ENCODE measurements at places on chromosomes 6 and 20.

- peak; percentile 82 for DNase-seq
Measured at GRCh38 chr20:59082981-59083380, 40.4 kb upstream of the PRELID3B start.

GRCh38 chr6:149974825-149975224 lies 11.1 kb downstream of the ULBP1 start:
- no peak for DNase-seq

DNA sequence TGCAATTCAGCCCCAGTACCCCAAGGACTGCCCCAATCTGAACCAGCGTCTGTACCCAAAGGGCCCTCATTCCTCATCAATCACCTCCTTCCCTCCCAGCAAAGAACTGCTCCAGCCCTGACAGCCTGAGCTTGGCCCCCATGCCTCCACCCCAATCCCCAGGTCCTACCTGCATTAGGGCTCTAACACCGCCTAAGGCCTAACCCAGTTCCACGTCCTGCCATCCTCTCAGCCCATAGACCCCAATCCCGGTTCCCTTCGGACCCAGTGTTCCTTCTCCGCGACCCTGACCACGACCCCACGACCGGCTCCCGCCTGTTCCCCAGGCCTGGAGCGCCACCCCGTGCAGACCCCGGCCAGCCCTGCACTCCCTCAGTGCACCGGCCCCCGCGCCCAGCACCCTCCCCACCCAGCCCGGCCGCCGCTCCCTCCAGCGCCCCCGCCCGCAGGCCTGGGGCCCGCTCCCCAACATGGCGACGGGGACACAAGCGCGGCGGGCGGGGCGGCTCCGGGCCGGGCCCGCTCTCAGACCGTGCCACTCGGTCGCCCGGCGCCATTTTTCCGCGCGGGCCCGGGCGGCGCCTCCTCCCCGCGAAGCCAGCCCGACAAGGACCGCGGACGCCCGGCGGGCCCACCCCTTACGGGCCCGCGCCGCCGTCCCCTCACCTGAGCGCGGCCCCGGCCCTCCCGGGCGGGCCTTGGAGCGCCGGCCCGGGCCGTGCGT lies 483 bp downstream of the NCOA6 start:
- DNase-seq = peak; percentile 35

GRCh38 chr6:19715167-19715551 lies 122.0 kb upstream of the ID4 start:
- DNase-seq = peak; percentile 19

DNA sequence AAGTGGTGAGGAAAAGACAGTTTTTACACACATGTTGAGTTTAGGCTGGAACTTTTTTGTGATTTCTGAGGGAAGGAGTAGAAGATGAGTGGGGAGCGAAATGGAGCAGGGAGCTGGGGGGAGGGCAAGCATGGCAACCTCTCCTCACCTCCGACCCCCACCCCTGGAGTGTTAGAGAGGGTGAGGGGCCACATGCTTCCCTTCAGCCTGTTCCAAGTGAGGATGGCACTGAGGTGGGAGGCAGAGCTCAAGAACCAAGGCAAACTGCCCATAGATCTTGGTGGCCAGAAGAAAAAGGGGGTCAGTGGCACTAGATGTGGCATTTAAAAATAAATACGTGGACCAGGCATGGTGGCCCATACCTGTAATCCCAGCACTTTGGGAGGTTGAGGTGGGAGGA lies 4.8 kb downstream of the TTBK1 start:
- DNase-seq = no peak

GRCh38 chr6:14857501-14857900 lies 388.4 kb upstream of the JARID2 start:
- DNase-seq = no peak

DNA sequence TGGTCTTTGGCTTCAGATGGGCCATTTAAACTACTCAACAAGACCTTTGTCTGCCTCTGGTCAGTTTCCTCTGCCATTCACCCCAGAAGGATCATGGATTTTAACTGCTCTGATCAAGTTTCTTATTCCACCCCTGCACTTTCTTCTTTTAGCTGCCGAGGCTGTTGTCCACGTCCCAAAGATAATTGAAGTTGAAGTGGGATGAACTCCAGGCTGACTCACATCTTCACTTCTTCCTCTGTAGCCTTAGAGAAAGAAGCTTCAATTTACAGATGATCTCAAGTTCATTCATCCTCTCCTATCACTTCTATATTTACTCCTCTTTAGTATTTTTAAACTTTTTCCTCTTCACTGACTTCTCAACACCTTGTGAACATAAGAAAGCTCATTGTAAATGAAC lies 651.6 kb downstream of the UTRN start:
- DNase-seq = no peak

- DNase-seq = no peak
Measured at GRCh38 chr6:25612666-25613065, 39.3 kb upstream of the SCGN start.

DNA sequence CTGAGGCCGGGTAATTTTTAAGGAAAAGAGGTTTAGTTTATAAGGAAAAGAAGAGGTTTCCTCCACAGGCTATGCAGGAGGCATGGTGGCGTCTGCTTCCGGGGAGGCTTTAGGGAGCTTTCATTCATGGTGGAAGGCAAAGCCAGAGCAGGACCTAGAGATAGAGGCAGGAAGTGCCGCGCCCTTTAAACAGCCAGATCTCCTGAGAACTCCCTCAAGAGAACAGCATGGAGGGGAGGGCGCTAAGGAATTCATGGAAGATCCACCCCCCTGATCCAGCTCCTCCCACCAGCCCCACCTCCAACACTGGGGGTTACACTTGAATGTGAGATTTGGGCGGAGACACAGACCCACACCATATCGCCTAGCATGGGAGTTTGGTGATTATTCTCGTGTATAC lies 13.9 kb upstream of the DACT2 start:
- DNase-seq = no peak

DNA sequence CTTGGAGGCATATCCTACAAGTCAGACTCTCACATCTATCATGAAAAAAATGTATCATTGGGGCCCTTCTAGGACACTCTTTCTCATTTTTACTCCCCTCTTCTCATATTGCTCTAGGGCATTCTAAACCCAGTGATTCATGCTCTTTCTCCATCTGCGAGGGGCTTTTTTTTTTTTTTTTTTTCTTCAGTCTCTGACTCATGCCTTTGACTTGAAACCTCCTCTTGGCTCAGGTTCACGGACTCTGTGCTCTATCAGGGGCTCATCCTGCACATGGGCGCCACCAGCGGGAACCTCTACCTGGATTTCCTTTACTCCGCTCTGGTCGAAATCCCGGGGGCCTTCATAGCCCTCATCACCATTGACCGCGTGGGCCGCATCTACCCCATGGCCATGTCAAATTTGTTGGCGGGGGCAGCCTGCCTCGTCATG lies 17.8 kb downstream of the SLC22A1 start:
- DNase-seq = peak; percentile 81

DNA sequence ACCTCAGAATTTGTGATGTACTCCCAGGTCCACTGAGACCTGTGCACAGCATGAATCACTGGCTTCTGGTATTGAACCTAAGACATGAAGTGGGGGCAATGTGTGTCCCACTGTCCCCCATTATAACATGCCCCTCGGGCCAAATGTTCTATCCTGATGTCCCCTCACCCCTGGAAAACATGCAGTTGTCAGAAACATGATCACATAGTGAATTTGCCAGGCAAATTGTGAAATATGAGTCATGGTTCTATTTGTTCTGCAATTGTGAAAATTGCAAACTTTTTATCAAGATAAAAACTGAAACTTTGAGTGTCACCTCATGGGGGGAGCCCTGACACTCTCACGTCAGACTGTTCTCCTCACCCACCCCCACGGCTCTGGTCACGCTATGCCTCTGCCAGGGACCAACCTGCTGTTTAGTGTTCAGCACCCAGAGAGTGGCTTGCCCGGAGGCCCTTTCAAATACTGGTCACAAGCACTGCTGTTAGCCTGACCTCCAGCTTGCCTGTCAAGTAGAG lies 305.3 kb downstream of the CLIC5 start:
- peak; percentile 84 for DNase-seq

DNA sequence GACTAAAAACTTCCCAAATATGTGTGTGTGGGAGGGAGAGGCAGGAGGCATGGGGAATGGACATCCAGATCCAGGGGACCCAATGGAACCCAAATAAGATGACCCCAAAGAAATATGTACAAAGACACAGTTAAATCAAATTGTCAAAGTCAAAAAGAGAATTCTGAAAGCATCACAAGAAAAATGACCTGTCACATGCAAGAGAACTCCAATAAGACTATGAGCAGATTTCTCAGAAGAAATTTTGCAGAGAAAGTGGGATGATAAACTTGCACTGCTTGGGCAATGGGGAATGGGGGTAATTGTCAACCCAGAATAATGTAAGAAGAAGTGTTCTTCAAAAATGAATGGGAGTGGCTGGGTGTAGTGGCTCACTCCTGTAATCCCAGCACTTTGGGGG lies 59.5 kb upstream of the PLN start:
- no peak for DNase-seq

- peak; percentile 95 for DNase-seq
Measured at GRCh38 chr6:130602151-130602770, 224.9 kb upstream of the SMLR1 start.

DNA sequence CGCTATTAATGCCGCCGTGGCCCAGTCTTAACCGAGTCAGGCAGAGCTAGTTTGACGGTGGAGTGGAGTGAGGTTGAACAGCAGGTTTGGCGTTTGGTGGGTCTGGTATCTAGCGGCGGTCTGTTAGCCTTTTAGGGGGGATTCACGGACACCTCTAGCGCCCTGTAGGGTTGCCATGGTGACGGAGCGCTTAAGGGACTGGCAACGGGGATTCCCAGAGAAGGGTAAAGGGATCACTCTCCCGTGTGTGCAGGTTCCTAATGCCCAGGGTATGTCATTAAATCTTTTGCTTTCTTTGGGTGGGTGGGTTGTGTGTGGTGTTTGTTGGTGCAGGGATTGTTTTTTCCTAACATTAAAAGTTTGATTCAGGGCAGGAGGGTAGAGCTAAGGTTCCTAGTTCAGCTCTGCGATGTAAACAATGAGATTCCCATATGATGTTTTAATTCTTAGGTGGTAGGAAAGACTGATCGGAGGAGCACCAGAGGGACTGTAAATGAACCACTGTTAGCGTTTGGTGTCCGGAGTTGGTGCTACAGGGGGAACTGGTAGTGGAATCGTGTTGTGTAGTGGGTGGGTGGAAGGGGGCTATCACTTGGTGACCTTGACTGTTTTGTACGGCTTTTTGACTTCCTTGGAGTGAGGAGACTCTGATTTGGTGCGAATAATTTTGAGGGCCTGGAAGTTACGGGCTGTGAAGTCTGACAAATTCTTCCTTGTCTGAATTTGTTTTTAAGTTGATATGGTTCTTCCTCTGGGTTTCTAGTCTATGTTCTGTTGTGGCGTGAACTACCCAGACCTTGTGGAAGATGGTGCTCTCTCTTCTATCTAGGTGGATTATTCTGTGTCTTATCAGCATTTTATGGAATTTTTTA lies 5.0 kb downstream of the BRD2 start:
- peak; percentile 27 for DNase-seq

GRCh38 chr6:65289491-65289890 lies 417.5 kb downstream of the EYS start:
- peak; percentile 24 for DNase-seq

DNA sequence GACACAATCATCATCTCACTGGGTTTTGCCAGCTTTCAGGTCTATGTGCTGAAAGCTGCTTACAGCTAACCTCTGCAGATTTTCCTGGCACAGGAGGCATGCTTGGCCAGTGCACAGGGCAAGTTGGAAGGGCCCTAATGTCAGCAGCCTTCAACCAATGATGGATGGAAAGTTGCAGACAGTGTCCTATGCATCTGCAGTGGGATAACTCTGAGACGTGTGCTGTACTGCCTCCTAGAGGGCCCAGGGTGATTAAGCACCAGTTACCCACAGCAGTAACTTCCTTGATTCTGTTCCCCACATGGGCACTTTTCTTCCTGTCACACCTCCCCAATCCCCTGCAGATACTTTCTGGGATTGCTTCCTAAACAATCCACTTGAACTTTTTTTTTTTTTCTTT lies 38.6 kb downstream of the OVOL2 start:
- peak; percentile 23 for DNase-seq

- no peak for DNase-seq
Measured at GRCh38 chr20:35084998-35085397, 7.6 kb downstream of the TRPC4AP start.

GRCh38 chr6:100307561-100307960 lies 157.2 kb downstream of the SIM1 start:
- peak; percentile 6 for DNase-seq

DNA sequence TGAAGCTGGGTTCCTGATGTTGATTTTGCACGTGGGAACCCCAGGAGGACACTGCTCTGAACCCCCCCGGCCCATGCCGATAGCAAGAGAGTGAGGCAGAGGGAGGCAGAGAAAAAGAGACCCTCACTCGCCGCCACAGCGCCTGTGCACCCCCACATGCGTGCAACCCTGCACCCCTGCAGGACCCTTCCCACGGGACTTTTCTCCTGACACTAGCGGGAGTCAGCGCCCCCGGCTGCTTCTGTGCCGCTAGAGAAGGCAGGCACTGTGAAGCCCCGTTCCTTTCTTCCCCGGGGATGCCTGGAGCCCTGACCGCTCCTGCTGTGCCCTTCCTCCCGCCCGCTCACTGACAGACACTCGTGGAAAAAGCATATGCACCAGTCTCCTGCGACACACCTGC lies 67.4 kb downstream of the GMPR start:
- DNase-seq = no peak

DNA sequence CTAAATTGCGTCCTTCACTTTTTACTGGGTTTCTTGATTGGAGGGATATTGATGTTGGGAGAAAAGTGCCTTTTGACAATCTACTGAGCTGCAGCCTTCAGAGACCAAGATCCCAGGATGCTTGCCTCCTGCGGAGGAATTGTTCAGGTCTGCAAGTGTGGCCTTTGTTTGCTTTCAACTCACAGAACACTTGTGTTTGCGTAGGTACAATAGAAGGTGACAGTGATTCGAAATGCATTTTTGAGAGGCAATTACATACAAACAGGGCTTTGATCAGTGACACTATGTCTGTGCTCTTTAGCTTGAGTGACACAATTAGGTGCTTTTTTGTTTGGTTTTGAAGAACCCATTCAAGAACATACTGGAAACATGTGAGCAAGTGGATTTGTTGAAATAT lies 600.6 kb downstream of the QKI start:
- DNase-seq = no peak

DNA sequence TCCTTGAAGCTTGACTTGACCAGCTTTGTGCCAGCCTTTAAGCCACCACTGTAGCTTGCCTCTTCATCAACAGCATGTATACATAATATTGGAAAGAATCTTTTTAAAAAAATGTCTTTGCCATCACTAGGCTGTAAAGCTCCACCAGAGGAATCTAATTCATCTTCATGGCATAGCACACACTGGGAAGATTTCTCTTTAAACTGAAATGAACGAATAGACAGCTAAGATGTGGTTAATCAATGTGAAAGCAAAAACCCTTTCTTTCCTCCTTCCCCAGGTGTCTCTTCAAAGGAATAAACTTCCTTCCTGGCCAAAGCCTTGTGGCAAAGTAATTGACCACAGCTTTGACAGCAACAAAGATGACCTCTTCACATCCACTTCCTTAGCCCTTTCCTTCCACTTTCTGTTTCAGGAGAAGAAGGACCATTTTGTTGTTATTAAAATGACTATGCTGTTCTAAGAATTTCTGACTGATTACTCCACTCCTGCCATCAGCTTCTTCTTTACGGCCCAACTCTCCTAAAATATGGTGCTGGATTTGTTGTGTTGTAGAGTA lies 428.7 kb upstream of the SOX4 start:
- DNase-seq = no peak
